ENCODE measurements at places on chromosomes 7 and 10.

GRCh38 chr7:79789584-79790345 is 336.3 kb upstream of the MAGI2 start:
- peak; percentile 57 for DNase-seq

- no peak for DNase-seq
These were observed 66.3 kb downstream of the KMT2C start for GRCh38 chr7:152369518-152369917.

GRCh38 chr10:123840714-123841113 is 50.9 kb downstream of the CPXM2 start:
- no peak for DNase-seq

DNA sequence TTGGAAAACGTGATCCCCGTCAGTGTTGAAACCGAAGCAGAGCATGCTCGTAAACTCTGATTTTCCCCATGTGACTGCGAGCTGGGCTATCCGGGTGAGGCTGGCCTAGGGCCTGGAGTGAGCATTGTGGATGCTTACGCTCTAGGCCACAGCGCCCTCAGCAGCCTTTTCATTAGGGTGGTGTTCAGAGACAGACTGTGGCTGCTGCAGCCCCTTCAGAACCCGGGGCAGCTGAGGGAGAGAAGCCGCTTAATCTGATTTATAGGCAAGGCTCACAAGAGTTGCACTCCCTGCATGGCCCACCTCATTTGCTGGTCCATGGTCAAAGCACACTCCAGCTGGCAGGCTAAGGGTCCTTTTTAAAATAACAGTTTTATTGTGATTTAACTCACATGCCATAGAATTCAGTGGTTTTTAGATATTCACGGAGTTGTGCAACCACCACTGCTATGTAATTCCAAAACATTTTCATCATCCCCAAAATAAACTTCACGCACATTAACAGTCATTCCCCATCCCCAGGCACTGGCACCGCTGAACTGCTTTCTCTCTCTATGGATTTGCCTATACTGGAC is 72.5 kb downstream of the SYPL1 start:
- DNase-seq = peak; percentile 82
